Thymus (tissue), 14 donors: ENCODE measurements at places on chromosomes 3 and 15. TPM values are rescaled to one million over a fixed set of nuclear protein-coding genes. Genes with fewer than 3 reads are reported as not detected.

The TTLL13 gene
- 0.14 TPM for total RNA-seq

The SNUPN gene
- total RNA-seq: 26.7 TPM

The GOLGA8T gene
- total RNA-seq: 0.19 TPM

The DPPA2 gene
- 0.14 TPM for total RNA-seq

The GOLGA8S gene
- 0.05 TPM for total RNA-seq

The CLDN18 gene
- 0.28 TPM for total RNA-seq

The PARP15 gene
- total RNA-seq: 6.8 TPM

The CKMT1B gene
- total RNA-seq: 0.09 TPM

The TMC3 gene
- total RNA-seq: under 0.01 TPM

The NR1I2 gene
- 0.14 TPM for total RNA-seq

The SPTBN5 gene
- 0.57 TPM for total RNA-seq

The GABRB3 gene
- 2.8 TPM for total RNA-seq

The GJD2 gene
- 0.14 TPM for total RNA-seq

The VEPH1 gene
- total RNA-seq: 0.19 TPM

GRCh38 chr3:173268781-173269180 is 127.7 kb upstream of the SPATA16 start:
- no peak for DNase-seq

- DNase-seq: no peak
Observed at GRCh38 chr3:116087426-116087825, 357.9 kb downstream of the LSAMP start.

- no peak for DNase-seq
Observed at GRCh38 chr15:35427496-35427895, 118.5 kb downstream of the DPH6 start.

GRCh38 chr3:109155828-109156227 is 19.3 kb downstream of the C3orf85 start:
- DNase-seq: no peak

DNA sequence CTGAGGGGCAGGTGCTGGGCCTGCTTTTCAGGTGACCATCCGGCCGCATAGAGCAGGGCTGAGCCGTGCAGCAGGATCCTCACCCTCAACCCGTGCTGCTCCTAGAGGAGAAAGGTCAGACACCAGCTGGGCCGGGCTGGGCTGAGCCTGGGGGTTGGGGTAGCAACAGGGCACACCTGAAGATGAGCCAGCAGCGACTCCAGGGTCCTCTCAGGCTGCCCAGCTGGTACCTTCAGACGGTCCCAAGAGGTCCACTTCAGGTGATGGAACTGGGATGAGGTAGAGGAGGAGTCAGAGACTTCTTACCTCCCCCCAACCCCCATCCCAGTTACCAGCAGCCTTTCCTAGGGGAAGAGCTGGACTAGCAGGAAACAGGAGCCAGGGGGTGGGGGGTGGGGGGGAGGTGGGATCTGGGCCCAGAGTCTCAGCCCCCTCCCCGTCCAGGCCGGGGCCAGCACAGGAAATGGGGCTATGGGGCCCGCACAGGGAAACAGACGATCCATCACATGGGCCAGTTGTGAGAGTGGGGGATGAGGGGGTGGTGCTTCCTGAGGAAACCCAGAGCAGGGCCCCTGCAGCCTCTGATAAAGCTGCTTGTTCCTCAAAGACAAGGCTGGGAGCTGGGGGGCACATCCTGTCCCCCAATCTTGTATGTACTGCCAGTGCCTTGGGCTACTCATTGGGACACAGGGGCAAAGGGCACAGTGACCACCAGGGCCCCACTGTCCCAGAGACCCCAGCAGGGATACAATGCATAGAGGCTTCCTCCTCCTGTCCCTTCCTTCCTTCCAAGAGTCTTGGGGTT is 3.0 kb downstream of the INKA1 start:
- no peak for DNase-seq

DNA sequence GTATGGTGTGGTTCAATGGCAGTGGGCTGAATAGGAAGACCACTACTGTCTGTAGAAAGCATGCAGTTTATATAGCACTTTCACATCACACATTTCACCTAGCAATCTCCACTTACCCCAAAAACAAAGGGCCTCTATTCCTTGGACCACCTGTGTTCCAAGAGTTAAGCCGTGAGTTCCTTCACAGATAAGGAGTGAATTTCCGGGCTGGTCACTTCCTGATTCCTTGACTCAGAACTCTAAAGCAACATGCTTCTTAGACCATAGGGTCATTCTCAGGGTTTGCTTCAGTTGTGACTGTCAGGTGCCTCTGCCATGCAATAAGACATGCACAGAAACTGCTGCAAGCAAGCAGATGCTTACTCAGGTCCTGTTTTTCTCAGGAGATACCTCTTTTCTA is 588.5 kb upstream of the TGFBR2 start:
- no peak for DNase-seq

DNA sequence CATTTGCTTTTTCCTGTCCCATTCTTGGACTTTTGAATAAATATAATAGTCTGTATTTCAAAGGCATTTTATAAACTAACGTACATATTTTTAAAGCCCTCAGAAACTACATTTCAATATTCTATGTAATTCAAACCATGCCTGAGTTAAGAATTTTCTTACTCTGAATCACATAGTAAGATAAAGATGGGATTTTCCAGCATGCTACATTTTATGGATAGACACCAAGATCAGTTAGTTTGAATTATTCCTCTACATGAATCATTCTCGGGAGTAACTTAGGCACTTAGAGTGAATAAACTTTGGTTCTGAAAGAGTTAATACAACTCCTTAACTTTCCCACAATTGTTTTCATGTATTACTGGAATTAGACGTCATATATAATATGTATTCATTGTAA is 713.3 kb upstream of the CBLB start:
- DNase-seq: no peak

DNA sequence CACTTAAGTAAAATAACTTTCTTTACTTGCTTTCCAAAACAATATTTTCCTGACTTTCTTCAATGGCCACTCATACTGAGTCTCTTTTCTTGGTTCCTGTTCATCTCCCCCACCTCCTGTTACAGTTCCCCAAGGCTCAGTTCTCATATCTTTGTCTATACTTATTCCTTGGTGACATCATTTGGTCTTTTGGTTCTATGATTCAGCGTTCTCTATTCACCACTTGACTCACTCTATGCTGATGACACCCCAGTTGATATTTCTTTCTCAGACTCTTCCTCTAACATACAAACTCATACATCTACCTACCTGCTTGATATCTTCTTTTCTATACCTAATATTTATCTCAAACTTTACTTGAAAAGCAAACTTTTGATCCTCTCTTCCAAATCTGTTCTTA is 85.0 kb upstream of the P3H2 start:
- no peak for DNase-seq

DNA sequence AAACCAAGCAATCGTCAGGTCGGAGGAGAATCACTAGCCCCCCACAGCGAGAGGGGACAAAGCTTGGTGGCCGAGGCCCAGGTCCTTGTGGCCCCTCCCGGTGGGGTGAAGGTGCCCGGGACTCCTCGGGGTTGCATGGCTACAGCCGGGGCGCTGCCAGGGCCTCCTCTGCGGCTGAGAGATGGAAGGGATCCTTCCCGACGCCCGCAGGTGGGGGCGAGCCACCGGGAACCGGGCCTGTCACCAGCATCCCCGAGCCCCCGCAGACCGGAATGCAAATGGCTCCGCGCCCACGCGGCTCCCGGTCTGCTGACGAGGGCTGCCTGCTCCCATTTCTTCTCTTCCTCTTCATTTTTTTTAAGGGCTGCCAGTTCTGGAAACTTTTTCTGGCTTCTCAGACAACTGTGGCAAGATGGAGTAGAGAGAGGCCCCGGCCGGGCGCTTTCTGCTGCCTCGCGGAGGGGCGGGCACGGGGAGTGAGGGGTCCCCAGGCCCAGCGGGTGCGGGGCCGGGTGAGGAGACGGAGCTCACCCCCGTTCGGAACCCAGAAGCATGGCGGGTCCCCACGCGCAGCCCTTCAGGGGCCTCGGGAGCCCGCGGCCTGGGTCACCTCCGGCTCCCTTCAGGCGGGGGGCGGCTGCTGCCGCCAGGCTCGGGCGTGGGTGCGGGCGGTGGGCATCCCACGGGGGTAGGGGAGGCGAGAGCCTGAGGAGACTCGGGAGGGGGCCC is 27.5 kb downstream of the MELTF start:
- DNase-seq: no peak

DNA sequence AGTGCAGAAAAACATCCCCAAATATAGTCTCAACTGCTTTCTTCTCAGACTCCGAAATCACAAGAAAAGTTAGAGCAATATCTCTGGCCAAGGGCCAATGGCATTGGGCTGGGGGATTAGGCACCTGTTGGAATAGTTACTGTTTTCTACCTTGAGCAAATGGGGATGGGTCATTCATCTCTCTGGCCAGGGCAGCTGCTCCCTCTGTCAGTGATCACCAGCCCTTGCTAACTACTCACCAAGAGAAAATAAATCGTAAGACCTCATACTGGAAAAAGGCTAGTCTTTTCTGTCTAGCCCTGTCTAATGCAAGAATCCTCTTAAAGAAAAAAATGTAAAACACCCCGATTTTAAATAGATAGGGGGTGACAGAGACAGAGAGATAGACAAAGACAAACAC is 10.9 kb downstream of the CERS3 start:
- DNase-seq: no peak

DNA sequence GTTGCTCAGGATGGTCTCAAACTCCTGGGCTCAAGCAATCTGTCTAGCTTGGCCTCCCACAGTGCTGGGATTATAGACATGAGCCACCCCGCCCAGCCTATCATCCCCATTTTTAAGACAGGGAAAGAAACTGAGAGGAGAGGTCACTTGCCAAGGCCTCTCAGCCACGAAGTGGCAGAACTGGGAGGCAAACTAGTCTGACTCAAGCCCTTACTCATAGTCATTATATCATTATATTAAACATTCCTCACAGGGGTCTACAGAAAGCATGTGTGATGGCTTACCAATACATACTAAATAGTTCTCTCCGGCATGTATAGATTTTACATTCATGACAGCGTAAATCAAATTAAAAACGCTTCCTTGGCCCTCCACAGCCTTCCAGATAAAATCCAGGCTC is 62.0 kb upstream of the ZBTB38 start:
- DNase-seq: no peak

DNA sequence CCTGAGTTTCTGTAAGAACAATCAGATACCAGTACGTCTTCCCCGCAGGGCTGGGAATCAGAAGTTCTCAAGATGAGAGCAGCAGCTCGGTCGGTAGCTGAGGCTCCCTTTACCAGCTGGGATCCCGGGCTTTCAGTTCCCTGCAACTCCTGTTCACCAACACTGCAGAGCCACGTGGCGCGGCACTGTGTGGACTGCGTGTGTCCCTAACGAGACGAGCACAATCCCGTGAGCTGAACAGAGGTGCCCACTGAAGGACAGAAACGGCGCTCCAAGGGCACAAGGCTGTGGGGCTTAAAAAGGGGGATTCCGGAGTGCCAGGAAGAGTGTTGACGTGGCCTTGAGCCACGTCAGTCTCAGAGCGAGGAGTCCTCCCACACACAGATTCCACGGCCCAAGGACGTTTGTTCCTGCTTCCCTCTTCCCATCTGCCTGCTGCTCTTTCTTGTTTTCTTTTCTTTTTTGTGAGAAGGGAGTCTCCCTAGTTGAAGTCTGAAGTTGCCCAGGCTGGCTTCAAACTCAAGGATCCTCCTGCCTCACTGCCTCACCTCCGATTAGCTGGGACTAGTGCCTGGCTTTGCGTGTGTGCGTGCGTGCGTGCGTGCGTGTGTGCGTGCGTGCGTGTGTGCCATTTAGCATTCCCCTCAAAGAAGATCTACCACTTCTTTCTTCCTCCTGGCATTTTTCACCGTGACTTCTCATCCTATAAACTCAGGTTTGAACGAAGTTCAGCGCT is 37.1 kb upstream of the RPL35A start:
- DNase-seq: no peak

DNA sequence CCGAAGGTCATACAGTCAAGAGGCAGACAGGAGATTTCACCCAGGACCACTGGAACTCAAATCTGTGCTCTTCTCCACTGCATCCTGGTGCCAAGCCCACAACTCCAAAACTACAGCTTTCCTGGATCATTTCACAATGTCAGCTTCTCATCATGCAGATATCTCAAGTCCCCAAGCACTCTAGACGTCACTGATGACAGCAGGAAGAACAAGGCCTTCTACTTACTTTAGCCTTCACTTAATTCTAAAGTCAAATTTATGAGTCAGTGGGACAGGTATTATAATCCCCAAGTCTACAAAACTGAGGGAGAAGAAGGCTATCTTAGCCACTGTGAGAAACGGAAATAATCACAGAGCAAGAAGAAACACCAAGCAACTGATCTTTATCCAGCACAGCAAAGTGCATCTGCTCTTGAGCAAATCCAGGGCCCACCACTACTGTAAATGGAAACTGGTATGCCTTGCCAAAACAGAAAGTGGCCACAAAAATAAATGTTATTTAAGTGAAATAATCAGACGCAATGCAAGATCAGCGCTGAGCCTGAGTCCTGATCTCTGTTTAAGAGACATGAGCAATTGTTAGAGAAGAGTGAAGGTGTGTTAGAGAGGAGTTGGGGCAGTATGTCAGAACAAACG is 928 bp downstream of the RAD18 start:
- DNase-seq: peak; percentile 13

GRCh38 chr3:63521657-63522056 is 130.8 kb upstream of the SNTN start:
- DNase-seq: no peak

- DNase-seq: no peak
Observed at GRCh38 chr3:25957026-25957425, 167.1 kb downstream of the OXSM start.

- no peak for DNase-seq
Observed at GRCh38 chr15:41773332-41773728, 954 bp upstream of the MAPKBP1 start.

GRCh38 chr3:53226142-53226840 is 29.5 kb downstream of the TKT start:
- DNase-seq: no peak

GRCh38 chr3:171248426-171249111 is 211.6 kb downstream of the TNIK start:
- no peak for DNase-seq

- no peak for DNase-seq
Observed at GRCh38 chr3:60765776-60766175, 485.5 kb downstream of the FHIT start.

GRCh38 chr15:27398631-27399161 is 427.7 kb downstream of the GABRG3 start:
- no peak for DNase-seq

GRCh38 chr15:52492132-52492531 is 36.5 kb downstream of the MYO5A start:
- no peak for DNase-seq

DNA sequence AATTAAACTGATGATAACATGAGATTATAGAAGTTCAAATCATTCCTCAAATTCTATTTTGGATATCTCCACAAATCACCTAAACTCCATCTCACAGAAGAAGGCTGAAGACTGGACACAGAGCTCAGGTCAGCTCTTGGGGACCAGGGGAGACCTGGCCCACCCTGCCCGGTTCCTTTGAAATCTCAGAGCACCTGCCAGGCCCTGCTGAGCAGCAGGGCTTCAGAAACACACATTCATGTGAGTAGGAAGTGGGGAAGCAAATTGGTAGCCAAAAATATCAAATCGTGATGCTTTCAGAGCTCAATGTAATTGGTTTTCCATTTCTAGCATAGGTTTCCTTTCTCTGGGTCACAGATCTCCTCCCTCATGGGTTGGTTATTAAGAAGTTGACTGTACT is 76.2 kb downstream of the OCA2 start:
- DNase-seq: no peak
